ENCODE measurements at places on chromosomes 5 and 9. TPM values are rescaled to one million over a fixed set of nuclear protein-coding genes. Genes with fewer than 3 reads are reported as not detected.

TMEM215 gene
- total RNA-seq = 0.52 TPM

FREM1 gene
- 17.2 TPM for total RNA-seq

DCTN4 gene
- total RNA-seq = 45.9 TPM

SIT1 gene
- 1.0 TPM for total RNA-seq

F12 gene
- total RNA-seq = not detected

PCDHA4 gene
- total RNA-seq = 0.52 TPM

IFNA13 gene
- 0.52 TPM for total RNA-seq
